Activated T-cell treated with anti-CD3 and anti-CD28 coated beads, Interleukin-2, amount 50 U/mL, for 72 hours (primary cell): ENCODE measurements at places on chromosomes 5 and 9. TPM values are rescaled to one million over a fixed set of nuclear protein-coding genes. Genes with fewer than 3 reads are reported as not detected.

GRCh38 chr9:98248737-98249474 is 6.5 kb downstream of the TBC1D2 start:
- no peaks in the 10 kb centered on the region for H3K27me3 ChIP-seq
- H3K4me1 ChIP-seq: peaks cover 22% of the 10 kb centered on the region
- no peaks in the 10 kb centered on the region for H3K36me3 ChIP-seq
- DNase-seq: peak; percentile 8

Gene ACOT12
- total RNA-seq: not detected

- no peaks in the 10 kb centered on the region for H3K4me1 ChIP-seq
- H3K27ac ChIP-seq: no peak overlapping the region
- H3K36me3 ChIP-seq: no peaks in the 10 kb centered on the region
- H3K27me3 ChIP-seq: peaks cover 10% of the 10 kb centered on the region
Measured at GRCh38 chr9:87850391-87850790, 32.3 kb upstream of the SPATA31E1 start.

DNA sequence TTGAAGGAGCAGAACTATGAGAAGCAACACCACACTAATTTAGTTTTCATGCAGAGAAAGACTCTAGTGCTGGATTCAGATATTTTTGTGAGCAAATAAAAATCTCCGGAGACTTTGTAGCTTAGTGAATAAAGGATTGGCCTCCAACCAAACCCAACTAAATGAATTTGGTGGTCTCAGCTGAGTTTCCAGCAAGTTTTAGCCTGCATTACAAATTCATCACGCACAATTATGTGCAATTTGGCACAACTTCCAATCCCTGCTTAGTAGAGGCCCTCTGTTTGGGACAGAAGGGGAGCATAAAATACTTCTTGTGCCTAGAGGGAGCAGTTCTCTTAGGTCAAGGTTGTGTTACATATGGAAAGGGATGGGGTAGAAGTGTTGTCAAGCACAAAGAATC is 112.3 kb upstream of the ADAMTSL1 start:
- no peak overlapping the region for H3K4me3 ChIP-seq
- no peaks in the 10 kb centered on the region for H3K36me3 ChIP-seq
- no peaks in the 10 kb centered on the region for H3K27me3 ChIP-seq
- DNase-seq: no peak
- no peak overlapping the region for H3K27ac ChIP-seq

Gene ADAMTSL2
- total RNA-seq: 0.07 TPM

Gene ANKRD31
- total RNA-seq: 0.58 TPM

GRCh38 chr9:16815079-16815478 is 55.4 kb downstream of the BNC2 start:
- H3K4me1 ChIP-seq: no peaks in the 10 kb centered on the region
- H3K4me3 ChIP-seq: no peak overlapping the region
- DNase-seq: no peak
- H3K27me3 ChIP-seq: no peaks in the 10 kb centered on the region
- no peaks in the 10 kb centered on the region for H3K36me3 ChIP-seq

Gene BAAT
- 0.19 TPM for total RNA-seq

DNA sequence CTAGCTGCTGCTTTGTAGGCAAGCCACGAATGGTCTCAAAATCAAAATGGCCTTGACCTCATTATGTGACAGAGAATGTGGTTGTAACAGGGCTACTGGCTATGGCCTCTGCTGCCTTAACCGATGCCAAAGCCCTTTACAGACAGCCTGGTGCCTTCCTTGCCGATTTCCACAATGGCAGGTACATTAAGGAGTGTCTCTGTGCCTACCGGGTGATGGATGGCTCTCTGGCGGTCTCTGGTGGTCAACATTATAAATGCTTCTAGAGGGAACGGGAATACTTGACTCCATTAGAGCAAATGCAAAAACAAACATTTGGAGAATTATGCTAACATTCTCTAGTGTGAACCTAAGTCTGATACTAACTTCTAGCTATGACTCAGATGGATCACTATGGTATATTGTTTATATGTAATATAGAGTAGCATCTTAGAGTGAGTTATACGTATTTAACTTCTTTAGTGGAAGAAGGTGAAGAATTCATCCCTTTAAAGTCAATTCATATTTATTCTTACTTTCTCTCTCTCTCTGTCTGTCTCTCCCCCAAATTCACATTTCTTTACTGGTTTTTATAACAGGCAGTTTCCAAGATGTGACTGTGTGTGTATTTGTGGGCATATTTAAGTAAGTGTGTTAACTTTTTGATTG is 52.5 kb downstream of the RPS23 start:
- H3K4me1 ChIP-seq: peaks cover 9% of the 10 kb centered on the region
- no peaks in the 10 kb centered on the region for H3K27me3 ChIP-seq

Gene RLN2
- total RNA-seq: 4.0 TPM
